ENCODE measurements at places on chromosomes 3 and 15.

- DNase-seq = peak; percentile 37
Measured at GRCh38 chr15:34855893-34856292, 60.5 kb upstream of the ACTC1 start.

DNA sequence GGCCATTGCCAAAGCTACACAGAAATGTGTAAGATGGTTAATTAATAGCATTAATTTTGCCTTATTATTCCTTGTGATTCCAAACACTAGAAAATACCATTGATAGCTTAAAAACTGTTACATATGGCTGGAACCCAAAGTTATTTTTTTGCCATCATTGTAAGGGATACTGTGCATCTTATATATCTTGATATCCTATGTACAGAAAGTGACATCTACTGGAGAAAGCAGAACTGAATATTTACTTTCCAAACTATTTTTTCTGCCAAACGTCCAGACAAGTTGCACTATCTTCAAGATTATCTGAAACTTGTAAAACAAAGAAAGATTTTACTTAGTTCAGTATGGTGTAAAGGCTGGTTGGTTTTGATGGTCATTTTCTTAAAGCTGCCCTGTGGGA is 33.3 kb upstream of the MEIS2 start:
- no peak for DNase-seq

- peak; percentile 34 for DNase-seq
Measured at GRCh38 chr3:45612918-45613602, 18.5 kb downstream of the LIMD1 start.

DNA sequence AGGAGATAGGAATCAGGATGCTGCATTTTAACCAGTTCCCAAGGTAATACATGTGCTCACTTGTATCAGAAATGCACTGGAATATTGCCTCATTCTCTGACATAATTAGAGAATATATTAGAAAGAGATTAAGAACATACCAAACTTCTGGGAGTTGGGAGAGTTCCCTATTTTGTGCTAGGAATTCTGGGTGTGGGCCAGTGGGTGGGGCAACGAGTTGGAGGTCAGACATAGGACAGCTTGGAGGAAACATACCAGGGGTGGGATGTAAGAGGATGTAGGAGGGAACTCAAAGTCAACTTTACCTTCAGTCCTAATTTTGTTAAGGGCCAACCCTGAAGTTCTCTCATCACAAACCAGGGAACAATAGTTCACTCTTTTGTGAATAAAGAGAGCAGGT is 83.6 kb downstream of the SLC7A14 start:
- peak; percentile 48 for DNase-seq

DNA sequence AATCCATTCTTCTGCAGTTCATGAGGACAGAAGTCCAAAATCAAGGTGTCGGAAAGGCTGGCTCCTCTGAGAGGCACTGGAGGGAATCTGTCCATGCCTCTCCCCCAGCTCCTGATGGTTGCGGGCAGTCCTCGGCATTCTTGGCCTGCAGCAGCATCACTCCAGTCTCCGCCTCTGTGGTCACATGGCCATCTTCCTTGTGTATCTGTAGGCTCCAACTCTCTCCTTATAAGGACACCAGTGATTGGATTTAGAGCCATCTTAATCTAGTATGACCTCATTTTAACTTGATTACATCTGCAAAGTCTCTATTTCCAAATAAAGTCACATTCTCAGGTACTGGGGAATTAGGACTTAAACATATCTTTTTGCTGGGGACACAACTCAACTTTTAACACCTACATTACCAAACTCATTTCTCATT is 56.0 kb upstream of the FLNB start:
- DNase-seq = peak; percentile 98

GRCh38 chr15:30922480-30923311 is 19.0 kb downstream of the FAN1 start:
- DNase-seq = peak; percentile 89

DNA sequence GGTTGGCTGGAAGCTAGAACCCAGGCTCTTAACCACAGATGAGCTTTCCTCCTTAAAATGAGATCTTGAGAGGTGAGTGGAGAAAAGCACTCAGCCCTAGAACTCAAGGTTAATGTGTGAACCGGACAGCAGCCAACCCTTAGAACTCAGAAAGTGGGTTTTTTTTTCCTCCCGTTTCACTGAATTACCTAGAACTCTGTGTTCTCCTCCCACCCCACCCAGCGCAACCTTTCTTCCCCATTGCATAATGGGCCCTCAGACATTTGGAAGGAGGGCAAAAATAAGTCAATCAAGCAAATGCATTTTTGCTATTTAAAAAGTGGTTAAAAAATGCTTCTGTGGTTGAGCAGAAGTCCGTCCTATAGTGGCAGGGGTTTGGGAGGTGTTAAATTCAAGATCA is 36.7 kb downstream of the POC1A start:
- no peak for DNase-seq

DNA sequence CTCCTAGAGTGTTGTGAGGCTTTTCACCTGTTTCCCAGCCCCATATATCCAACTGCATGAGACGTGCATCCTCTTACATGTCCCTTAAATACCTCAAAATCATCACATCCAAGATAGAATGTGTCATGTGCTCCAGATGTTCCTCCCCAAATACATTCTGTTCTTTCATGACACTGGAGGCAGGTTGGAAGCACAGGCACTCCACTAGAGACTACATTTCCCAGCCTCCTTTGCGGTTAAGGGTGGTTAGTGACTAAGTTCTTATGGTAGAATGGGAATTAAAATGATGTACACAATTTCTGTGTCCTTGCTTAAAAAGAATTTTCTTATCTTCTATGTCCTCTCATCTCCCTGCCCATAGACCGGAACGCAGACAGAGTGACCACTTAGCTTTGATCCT is 34.3 kb downstream of the TMEM40 start:
- no peak for DNase-seq

GRCh38 chr3:106466881-106467280 is 598.1 kb upstream of the CBLB start:
- DNase-seq = no peak

DNA sequence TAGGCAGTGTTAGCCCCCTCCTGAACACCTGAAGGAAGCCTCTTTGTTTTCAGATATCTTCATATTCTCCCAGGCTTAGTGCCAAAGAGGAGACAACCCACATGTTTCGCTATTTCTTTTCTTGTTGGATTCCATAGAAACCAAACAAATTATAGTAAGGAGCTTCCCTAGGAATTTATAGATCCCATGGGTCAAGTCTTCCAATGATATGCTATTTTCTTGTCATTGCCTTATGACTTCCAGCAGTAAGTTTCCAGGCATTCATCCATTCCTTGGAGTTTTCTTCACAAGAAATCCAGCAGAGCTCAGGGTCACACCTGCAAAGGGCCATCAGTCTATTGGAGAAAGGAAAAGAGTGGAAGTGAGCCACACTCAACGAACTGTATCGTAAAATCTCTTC is 9.9 kb upstream of the KCNMB2 start:
- no peak for DNase-seq

DNA sequence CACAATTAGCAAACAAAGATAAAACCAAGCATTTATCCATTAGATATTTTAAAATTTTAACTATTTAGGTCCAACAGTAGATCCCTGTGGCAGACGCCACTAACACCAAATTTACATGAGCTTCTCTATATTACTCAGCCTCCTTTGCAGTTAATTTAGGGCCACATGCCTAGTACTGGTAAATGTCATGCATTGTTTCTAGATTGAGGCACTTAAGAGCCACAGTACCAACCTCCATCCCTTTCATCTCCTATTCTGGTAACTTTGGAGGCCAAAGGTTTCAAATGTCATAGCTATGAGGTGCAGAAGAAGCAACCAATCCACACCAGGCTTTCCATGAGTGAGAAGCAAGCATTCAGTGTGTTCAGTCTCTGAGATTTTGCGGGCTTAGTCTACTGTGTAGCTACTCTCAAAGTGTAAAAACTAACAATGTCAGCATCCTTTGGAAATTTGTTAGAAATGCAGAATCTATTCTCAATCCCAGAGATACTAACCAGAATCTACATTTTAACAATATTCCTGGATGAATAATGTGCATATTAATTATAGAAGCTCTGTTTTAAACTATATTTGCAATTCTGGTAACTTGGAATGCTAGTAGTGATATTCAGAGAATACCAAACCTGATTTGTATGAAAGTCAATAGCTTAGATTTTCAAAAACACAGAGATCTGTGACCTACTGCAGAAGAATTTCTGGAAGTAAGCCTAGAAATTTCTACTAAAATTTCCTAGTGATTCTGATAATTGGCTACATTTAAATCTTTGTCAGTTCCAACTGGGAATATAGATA is 206.3 kb upstream of the CD96 start:
- DNase-seq = no peak

DNA sequence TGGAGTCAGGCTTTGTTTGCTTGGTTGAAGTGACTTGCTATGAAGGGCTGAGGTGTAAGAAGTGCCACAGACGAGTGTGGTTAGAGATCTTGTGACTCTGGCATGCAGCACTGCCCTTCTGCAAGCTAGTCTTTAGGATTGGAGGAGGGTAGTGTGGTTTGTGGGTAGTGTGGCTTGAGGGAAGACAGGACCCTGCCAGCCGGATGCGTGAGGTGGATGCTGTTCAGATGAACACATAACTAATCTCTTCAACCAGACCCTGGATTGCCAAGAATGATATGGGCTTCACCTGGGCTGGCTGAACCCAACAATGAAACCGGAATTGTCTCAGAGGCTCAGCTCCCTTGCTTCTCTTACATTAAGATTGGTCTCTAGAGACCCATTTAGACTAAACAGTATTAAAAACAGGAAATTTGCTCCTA is 32.7 kb downstream of the STARD9 start:
- DNase-seq = peak; percentile 69

GRCh38 chr15:41860049-41860828 is 21.6 kb downstream of the PLA2G4B start:
- DNase-seq = no peak

DNA sequence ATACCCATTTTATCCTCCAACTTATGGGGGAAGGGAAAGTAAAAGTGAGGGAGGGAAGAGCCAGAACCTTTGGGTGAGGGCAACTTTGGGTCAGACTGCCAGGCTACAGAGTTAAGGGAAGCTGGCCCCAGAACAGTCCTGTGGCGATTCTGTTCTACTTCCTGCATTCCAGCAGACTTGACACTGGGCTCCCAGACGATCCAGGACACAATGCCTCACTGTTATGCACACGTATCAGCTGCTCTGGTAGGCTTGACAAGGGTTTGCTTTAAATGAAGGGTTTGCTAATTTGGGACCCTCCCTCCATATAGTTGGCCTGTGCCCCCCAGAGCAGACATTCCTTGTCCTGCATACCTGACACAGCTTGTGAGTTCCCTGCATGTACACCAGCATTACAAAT is 10.7 kb downstream of the GORASP1 start:
- DNase-seq = peak; percentile 37

DNA sequence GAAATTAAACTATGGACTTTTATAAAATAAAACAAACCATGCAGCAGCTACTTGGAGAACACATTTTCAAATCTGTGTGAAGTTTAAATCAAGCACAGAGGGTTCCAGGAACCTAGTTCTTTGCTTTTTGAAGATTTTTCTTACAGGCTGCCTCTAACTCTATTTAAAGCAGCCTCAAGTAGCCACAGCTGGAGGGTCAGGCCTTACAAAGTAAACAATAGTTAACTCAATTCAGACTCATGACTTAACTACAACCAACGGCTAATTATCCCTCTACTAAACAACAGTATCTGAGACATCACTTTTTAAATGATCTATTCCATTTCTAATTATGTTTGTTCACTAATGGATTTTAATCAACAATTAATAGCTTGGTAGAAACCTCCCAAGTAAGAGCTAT is 9.8 kb downstream of the LRIG1 start:
- no peak for DNase-seq

- no peak for DNase-seq
Measured at GRCh38 chr3:128665362-128666021, 14.9 kb upstream of the RPN1 start.

DNA sequence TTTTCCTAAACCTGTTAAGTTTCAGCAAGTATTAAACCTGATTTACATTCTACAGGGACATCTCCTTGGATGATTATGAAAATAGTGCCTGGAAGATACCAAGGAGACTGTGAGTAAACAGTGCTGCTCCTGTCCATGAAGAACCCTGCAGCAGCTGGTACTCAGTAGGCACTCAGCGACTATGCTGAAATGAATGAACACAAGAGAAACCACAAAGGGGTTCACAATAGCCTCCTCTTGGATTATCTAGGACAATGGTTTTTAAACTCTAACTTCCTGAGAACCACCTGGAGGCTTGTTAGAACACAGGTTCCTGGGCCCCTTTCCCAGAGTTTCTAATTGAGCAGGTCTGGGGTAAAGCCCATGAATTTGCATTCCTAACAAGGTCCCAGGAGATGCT is 488.4 kb upstream of the UBE2E2 start:
- no peak for DNase-seq

GRCh38 chr15:67090297-67091070 is 25.1 kb downstream of the SMAD3 start:
- no peak for DNase-seq

GRCh38 chr15:57503051-57503702 is 88.5 kb upstream of the MYZAP start:
- no peak for DNase-seq

GRCh38 chr3:127674101-127674721 is 1.5 kb downstream of the ABTB1 start:
- DNase-seq = no peak

DNA sequence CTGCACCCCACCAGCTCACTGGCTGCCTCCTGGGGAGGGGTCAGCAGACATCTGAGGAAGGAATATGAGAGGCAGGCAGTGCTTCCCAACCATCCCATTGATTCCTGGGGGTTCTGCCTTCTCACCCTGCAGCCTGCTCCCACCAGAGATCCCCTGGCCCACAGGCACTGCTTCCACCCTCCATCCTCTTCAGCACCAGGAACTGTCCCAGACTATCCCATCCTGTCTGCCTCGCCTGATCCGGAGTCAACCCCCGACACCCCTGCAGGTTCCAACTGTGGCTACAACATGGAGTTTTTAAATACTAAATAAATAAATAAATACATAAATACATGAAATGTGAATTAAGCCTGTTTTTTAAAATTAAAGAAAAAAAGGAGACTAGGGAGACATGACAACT is 43.6 kb downstream of the CACNA2D2 start:
- DNase-seq = no peak

GRCh38 chr3:151281671-151282324 is 3.5 kb upstream of the P2RY14 start:
- peak; percentile 35 for DNase-seq

GRCh38 chr3:16909802-16910201 is 25.0 kb downstream of the PLCL2 start:
- no peak for DNase-seq

DNA sequence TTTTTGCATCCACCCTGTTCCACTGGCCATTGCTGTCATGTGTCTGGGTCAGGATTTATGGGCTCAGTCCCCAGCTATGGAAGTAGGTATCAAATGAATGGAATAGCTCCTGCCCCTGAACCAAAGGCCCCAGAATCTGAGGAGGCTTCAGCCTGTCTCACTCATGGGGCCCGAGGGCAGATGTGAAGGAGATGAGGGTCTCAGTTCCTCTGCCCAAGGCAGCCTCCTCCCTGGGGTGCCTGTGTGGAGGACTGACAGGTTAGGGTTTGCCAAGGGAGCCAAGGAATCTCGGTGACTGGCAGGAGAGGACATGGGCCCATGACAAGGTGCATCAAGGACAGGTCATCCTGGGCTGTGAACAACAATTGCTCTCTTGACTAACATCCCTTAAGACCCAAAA is 70.4 kb downstream of the CPN2 start:
- no peak for DNase-seq

- DNase-seq = no peak
Measured at GRCh38 chr15:73495181-73495580, 52.2 kb downstream of the REC114 start.

GRCh38 chr3:112676659-112677234 is 35.8 kb upstream of the CCDC80 start:
- DNase-seq = peak; percentile 99

GRCh38 chr15:72680931-72681330 is 5.1 kb downstream of the HIGD2B start:
- DNase-seq = no peak

GRCh38 chr3:48543271-48543866 is 13.2 kb downstream of the PFKFB4 start:
- no peak for DNase-seq
